Liver (tissue), 10 donors: ENCODE measurements at places on chromosomes 11 and 22.

- H3K27ac ChIP-seq: peak overlapping the region; percentile 52
- no peaks in the 10 kb centered on the region for H3K36me3 ChIP-seq
- H3K27me3 ChIP-seq: no peaks in the 10 kb centered on the region
- DNase-seq: no peak
These were observed 3.1 kb upstream of the GLYAT start for GRCh38 chr11:58734681-58735490.

DNA sequence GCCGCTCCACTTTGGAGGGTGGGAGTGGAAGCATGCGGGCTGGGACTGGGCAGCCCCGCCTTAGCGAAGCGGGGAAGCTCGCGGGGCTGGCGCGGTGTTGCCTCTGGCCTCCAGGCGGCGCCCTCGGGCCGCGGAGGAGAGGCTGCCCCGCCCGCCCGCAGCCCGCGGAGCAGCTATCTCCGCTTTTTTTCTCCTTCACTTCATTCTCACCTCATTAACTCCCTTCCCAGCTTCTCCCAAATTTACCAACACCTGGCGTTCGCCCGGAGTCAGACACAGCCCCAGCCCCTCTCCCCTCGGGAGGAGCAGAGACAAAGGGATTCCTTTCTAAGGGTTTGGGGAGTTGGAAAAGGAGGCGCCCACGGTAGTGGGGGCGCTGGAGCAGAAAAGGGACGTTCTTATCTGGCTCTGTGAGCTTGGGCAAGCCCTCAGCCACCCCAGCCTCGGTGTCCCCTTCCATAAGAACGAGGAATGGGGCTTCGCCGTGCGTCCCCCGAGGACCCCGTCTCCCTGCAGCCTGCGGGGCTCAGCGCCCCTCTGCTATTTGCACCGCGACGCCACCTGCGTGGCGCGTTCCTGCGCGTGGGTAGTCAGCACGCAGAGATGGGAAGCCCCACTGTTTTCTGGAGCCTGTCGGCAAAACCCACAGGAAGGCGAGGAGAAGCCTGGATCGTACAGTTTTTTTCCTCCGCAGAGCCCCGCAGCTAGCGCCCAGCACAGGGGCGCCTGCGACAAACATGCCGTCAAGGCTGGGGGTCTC is 1.5 kb upstream of the WNT11 start:
- H3K27me3 ChIP-seq: no peaks in the 10 kb centered on the region
- H3K4me3 ChIP-seq: peak overlapping the region; percentile 62
- peak; percentile 78 for DNase-seq
- peaks cover 13% of the 10 kb centered on the region for H3K4me1 ChIP-seq

DNA sequence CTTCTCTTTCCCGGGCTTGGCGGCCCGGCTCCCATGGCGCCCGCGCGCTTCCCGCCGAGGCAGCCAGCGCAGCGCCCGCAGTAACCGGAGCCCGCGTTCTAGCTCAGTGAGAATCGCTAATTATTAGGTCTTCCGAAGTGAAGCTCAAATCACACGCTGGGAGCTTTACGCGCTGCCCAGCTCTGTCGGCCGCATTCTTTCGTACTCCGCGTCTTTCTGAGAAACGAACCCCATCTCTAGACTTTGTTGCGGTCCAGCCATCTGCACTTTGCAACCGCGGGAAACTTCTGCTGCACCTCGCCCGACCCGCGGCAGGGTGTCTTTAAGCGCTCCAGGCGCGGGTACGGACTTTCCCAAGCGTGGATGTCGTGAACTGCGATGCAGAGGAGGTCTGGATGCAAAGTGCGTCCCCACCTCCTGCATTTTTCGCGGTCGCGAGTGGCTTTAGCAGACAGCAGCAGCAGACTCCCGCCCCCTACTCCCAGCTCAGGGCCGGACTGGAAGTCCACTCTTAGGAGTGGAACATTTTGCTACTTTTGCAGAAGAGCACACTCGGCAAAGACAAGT is 6.0 kb upstream of the PAX6 start:
- no peak overlapping the region for H3K27ac ChIP-seq
- peak overlapping the region; percentile 40 for H3K4me3 ChIP-seq
- H3K4me1 ChIP-seq: peaks cover 24% of the 10 kb centered on the region
- DNase-seq: peak; percentile 27

GRCh38 chr11:102121329-102121728 is 11.1 kb downstream of the YAP1 start:
- H3K27ac ChIP-seq: no peak overlapping the region
- H3K36me3 ChIP-seq: no peaks in the 10 kb centered on the region
- no peak overlapping the region for H3K4me3 ChIP-seq
- DNase-seq: no peak

DNA sequence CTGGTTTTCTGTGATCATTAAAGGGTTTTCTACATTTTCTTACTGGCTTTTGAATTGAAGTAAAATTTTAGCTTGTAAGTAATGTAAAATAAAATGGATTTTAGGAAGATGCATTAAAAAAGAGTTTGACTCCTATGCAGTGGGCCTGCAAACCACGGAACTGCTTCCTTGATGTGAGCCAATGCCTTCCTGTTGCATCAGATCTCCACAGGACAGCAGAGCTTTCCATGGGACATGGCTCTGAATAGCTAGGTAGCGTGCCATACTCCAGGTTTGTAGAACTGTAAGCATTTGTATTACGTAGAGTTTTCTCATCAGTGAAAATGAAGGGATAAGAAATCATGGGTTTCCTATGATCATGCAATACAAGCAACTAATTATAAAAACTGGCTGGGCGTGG is 133.4 kb downstream of the SWAP70 start:
- no peaks in the 10 kb centered on the region for H3K27me3 ChIP-seq
- no peaks in the 10 kb centered on the region for H3K4me1 ChIP-seq
- no peak overlapping the region for H3K27ac ChIP-seq
- no peaks in the 10 kb centered on the region for H3K36me3 ChIP-seq
- no peak for DNase-seq
- no peak overlapping the region for H3K4me3 ChIP-seq

GRCh38 chr11:67302571-67303131 is 679 bp upstream of the SSH3 start:
- DNase-seq: no peak
- H3K27me3 ChIP-seq: no peaks in the 10 kb centered on the region
- H3K36me3 ChIP-seq: peaks cover 5% of the 10 kb centered on the region
- peak overlapping the region; percentile 71 for H3K4me3 ChIP-seq
- H3K27ac ChIP-seq: peak overlapping the region; percentile 75
- peaks cover 13% of the 10 kb centered on the region for H3K4me1 ChIP-seq

DNA sequence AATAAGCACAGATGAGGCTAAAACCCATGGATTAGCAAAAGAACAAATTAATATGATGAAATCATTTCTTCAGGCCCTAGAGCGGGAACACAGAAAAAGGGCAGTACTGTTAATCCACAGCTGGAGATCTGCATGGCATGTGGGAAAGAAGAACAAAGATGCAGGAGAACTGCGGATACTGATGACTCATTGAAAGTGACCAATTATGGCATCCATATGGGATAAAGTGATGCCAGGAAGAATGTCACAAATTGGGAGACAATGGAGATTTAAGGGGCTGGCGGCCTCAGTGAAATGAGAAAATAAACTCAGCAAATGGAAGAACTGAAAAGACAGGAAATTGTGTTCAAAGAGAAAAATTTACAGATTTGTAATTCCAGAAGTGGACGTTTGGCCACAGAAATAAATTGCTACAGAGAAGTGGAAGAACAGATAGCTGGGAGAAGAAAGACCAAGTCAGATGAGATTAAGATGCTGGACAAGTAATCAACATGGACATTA is 39.4 kb downstream of the SIK3 start:
- no peaks in the 10 kb centered on the region for H3K36me3 ChIP-seq
- no peak overlapping the region for H3K27ac ChIP-seq
- H3K4me3 ChIP-seq: no peak overlapping the region
- no peaks in the 10 kb centered on the region for H3K27me3 ChIP-seq
